ENCODE measurements at places on chromosomes 11 and 22.
A peak's percentile ranks its signal among the peaks of the same experiment; 100 is the strongest.

GRCh38 chr11:106733635-106734034 is 284.6 kb downstream of the GUCY1A2 start:
- no peak for DNase-seq

DNA sequence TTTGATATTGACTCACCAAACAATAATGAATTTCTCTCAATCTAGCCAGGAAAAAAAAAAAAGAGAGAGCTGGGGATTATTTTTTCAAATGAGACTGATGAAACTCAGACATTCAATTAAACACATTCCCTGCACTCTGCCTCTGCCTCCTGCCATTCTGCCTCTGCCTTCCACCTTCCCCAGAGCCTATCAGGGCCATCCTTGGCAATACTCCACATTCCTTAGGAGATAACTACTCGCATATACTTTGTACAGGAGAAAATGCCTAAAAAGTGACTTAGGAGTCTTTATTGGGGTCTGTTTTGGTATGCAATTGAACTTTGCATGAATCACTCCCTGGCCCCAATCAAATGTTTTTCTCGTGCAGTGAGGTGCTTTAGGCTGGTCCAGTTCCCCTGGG is 246.6 kb upstream of the PLET1 start:
- DNase-seq, result no peak

DNA sequence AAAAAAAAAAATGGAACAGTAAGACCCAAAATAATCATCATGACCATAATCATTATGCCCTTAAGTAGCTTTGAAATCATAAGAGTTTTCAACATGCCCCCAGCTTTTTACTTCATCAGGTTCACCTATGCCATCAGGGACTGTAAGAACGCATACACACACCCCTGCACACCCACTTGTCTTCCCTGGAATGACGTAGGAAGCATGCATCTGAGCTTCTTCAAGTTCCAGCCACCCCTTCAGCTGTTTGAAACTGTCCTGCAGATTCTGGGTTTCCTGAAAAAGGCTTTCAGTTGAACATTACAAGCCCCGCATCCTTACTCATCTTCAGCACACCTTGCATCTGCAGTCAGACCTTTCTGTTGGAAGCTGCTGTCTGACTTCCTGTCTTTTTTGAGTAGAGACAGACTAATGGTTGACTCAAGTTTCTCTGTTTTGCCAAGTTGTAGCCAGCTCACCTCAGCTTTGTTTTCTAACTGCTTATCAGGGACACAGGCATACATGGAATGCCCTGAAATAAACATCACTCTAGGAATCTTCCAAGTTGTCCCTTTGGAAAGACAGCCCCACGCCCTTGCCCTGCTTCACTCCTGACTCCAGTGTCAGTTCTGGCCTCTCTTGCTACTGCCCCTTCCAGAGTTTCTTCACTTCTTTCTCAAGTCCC is 37.0 kb downstream of the ARHGAP1 start:
- no peak for DNase-seq

GRCh38 chr22:49962012-49962750 is 1.6 kb downstream of the PIM3 start:
- peak; percentile 90 for DNase-seq

GRCh38 chr11:116396331-116396730 is 376.5 kb downstream of the BUD13 start:
- no peak for DNase-seq

DNA sequence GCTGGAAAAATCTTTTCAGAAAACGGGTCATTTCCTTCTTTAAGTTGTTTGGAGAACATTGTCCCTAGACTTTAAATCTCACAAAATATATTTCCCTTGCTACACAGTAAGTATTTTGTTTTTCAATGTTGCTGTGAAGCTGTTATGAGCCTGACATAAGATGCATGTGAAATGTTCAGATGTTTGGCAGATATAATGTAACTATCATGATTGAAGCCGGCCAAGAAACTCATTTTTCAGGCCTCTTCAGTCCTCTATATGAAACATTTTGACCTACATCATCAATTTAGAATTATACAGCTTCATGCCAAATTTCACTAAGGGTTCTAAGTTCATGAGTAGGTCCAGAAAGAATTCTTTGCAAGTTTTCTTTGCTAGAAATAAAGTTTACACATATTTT is 133.8 kb downstream of the JRKL start:
- DNase-seq, result no peak

DNA sequence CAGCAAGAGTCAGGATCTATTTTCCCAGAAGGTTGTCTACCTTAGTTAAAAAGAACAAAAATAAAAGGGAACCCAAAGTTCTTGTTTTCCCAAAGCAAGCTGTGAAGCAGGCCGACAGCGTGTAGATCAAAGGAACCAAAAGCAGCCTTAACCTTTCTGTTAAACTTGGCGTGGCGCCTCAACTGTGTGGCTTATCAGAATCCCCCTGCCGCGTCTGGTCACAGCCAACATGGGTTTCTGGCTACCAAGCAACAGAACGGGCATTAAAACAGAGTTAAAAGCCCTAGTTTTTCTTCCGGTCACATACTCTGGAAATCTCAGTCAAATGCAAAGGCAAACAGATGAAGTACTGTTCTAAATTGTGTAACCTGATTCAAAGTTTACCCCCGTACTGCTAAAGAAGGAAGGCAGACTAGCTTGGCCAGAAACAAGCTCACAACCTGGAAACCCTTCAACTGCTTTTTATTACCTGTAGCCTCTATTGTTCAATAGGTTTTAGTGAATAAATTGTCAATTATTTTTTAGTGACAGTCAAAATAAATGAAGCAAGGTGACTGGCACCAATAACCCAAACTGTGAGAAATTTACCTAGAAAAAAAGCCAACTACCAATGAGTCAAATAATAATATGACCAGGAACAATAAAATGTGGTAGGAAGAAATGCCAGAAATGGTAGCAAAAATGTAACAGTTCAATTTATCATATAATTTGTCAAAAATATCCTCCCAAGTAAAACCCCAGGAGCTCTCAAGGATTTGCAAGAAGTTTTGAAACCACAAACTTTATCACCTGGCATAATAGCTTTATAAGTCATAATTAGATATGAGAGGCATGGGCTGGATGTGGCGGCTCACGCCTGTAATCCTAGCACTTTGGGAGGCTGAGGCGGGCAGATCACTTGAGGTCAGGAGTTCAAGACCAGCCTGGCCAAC is 21.4 kb downstream of the CHKA start:
- peak; percentile 36 for DNase-seq

- no peak for DNase-seq
Measured at GRCh38 chr11:65552388-65552951, 5.7 kb downstream of the LTBP3 start.

- peak; percentile 44 for DNase-seq
Measured at GRCh38 chr11:6646918-6647679, 8.5 kb downstream of the DCHS1 start.

DNA sequence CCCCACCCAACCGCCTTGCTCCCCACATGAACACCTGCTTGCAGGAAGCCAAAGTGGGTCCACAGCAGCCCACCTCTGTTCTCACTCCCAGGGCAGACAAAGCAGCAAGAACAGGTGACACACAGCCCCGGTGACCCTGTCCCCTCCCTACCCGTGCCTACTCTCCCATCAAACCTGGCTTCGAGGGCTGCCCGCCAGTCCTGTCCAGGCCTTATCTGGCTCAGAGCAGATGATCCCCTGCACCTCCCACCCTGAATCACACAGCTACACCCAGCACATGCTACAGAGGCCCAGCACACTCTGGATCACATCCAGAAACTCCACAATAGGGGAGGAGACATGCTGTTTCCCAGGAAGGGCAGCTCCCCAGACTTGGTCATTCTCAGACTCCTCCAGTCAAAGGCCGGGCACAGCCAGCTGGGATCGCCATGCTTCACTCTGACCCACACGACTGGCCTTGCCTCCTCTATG is 6.2 kb upstream of the RGL4 start:
- DNase-seq, result no peak

GRCh38 chr11:86149792-86150191 is 80.9 kb upstream of the PICALM start:
- no peak for DNase-seq

- DNase-seq, result peak; percentile 16
Measured at GRCh38 chr11:79100093-79100910, 340.5 kb downstream of the TENM4 start.

GRCh38 chr22:30717331-30717921 is 22.8 kb downstream of the OSBP2 start:
- no peak for DNase-seq

GRCh38 chr11:88359541-88359940 is 22.0 kb upstream of the CTSC start:
- peak; percentile 37 for DNase-seq

GRCh38 chr11:16896729-16897469 is 117.3 kb downstream of the PLEKHA7 start:
- no peak for DNase-seq

DNA sequence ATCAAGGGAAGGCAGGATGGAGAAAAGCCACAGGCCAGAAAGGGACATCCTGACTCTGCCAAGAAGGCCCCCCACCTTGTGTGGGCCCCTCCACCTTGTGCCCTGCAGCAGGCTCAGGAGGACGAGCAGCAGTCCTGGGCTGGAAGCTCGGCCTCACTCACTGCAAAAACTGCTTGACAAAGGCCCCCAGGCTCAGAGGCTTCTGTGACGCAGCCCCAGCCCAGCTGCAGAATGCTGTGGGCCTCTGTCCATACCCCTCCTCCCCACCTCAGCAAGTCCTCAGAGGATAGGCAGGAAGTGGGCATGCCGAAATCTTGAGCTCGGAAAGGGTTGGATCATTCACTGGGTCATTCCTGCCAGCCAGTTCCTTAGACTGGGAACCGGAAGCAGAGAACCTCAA is 61.9 kb downstream of the NRXN2 start:
- no peak for DNase-seq

- DNase-seq, result no peak
Measured at GRCh38 chr22:32882774-32883530, 81.4 kb downstream of the TIMP3 start.

GRCh38 chr11:32280339-32280738 is 155.0 kb downstream of the WT1 start:
- DNase-seq, result no peak

DNA sequence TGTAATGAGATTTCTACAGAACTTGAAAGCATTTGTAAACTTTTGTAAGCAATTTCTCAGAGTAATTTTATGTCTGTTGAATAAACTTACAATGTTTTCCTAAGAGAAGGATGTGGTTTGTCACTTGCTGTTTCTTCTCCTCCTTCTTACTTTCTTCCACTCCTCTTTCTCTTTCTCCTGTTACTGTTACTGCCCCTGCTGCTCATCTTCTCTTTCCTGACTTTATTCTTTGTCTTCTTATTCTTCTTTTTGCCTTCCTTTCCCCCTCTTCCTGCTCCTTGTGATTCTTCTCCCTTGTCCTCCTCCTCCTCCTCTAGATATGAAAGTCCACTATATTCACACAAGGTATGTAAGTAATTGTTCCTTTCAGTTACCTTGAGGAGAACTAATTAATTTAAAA is 31.1 kb upstream of the MMP7 start:
- no peak for DNase-seq

Measured in CD4-positive, alpha-beta T cell treated with Interleukin-4 for 1 hour (primary cell).